ENCODE measurements at places on chromosomes 13 and 19.

DNA sequence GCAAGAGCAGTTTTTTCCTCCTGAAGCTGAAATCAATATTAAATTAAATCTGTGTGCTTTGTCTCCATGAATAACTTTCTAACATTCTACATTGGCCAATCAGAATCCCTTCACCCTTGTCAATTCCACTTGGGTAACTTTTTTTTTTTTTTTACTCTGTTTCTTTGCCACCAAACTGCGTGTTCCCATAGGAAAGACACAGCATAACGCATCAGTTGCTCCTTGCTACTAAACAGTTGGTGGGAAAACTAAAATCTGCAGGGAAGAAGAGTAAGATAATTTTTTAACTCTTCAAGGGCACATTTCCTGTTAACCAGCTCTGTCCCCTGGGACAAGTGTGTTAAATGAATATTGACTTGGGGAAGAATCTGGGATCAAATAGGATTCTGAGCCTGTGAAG, 113.3 kb upstream of the SERP2 start:
- DNase-seq = no peak

- DNase-seq = no peak
These were observed 88.4 kb downstream of the SACS start for GRCh38 chr13:23344931-23345595.

GRCh38 chr13:99196466-99197116, 4.1 kb upstream of the UBAC2 start:
- peak; percentile 13 for DNase-seq

GRCh38 chr13:47459512-47459911, 541.6 kb downstream of the SUCLA2 start:
- DNase-seq = no peak

- no peak for DNase-seq
These were observed 20.7 kb upstream of the CLN5 start for GRCh38 chr13:76971215-76971614.

- no peak for DNase-seq
These were observed 58.2 kb downstream of the POLR1D start for GRCh38 chr13:27679896-27680295.

- no peak for DNase-seq
These were observed 96.7 kb upstream of the TRPC4 start for GRCh38 chr13:37966266-37966665.

DNA sequence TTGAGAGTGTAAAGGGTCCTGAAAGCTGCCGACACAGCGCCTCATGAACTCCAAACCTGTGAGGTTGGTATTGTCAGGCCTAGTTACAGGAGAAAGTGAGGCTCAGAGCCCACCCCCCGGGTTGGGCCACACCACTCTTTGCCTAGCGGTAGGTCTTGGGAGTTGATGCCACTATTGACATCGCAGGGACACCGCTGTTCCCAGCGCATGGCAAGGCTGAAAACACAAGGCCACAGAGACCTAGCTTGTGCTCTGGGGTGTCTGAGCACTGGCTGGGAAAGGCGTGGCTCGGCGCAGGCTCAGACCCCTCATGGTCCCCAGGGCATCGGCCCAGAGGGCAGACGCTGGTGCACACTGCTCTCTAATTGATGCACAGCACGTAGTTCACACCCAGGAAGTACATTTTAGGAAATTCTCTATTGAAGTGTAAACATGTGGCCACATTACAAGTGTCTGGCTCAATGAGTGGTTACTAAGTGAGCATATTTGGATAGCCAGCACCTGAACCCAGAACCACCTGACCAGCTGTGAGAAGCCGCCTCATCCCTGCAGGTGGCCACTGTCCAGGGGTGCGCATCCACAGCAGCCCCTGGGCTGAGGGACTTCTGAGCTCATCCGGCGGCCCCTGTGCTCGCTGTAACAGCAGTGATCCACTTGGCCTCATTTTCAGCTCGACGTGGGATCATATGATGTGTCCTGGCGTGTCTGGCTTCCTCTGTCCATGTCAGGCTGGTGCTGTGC, 27.3 kb downstream of the UPF1 start:
- DNase-seq = no peak

- DNase-seq = peak; percentile 19
These were observed 859 bp downstream of the ZNF568 start for GRCh38 chr19:36916991-36917390.

DNA sequence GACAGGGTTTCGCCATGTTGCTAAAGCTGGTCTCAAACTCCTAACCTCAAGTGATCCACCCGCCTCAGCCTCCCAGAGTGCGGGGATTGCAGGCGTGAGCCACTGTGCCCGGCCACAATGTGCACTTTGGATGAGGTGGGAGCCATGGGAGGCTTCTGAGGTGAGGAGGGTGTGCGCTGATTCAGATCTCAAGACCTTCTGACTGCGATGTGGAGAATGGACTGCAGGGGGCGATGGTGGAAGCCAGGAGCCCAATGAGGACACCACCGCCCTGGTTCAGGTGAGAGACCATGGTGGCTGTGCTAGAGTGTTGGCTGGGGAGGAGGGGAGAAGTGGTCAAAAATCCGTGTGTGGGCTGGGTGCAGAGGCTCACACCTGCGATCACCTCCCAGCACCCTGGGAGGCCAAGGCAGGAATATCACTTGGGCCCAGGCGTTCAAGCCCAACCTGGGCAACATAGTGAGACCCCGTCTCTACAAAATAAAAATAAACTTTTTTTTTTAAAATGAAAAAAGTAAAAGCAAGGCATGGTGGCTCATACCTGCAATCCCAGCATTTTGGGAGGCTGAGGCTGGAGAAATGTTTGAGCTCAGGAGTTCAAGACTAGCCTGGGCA, 5.6 kb downstream of the INAFM1 start:
- DNase-seq = peak; percentile 37

DNA sequence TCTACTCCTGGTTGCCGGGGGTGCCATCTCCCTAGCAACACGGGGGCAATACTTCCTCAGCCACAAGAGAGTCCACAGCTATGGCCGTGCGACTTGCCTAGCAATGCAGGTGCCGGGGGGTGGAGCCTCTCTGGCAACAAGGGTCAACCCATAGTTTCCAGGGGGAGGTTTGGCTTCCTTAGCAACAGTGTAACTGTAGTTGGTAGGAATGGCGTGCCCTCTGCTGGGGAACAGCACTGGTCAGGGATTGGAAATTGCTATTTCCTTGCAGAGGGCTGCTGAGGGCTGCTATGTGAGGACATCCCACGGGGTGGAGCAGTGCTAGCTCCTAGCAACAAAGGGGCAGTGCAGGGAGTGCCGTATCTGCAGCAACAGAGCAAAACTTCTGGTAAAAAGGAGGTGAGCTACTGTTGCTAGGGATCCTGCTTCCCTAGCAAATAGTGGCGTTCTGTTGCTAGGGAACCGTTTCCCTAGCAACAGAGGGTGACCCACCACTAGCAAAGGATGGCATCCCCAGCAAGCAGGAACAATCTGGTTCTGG, 7.0 kb upstream of the TMC4 start:
- peak; percentile 81 for DNase-seq

DNA sequence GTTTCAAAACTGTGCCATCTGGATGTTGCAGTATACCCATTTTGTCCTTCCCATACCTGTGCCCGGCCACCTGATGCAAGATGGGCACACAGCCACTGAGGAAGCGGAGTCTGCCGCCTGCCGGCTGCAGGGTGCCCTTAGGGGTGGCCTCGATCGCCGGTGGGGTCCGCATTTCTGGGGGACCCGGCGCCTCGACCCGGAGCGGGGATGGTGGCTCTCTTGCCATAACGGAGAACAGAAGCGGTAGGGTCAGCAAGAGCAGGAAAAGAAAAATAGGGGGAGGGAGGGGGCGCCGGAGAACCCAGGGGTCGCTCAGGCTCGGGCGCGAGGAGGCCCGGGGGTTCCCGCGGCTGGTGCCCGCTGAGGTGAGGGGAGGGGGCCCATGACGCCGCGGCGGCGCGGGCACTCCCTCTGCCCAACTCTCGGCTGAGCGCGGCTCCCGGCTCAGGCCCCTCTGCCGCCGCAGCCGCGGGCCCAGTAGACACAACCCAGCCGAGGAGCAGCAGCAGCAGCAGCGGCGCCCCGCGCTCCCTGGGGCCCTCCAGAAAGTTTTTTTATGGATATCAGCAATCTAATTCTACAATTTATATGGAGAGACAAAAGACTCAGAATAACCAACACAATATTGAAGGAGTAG, 13.8 kb upstream of the CYP4F2 start:
- DNase-seq = no peak

DNA sequence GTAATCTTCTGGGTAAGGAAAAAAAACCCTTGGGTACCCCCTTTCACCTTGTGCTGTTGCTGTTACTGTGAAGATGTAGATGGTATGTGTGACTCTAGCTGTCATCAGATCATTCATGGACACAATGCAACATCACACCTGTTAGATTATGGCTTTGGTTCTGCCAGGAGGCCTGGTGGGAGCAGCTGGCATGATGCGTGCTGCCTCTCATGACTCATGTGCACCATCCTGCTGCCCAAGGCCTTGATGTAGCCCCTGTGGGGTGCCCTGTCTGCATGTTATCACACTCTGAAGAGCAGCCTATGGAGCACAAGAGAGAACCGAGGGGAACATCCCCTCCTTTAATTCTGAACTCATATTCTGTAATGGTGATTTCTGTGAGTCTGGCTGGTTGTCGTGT, 57.7 kb upstream of the TEX29 start:
- no peak for DNase-seq

DNA sequence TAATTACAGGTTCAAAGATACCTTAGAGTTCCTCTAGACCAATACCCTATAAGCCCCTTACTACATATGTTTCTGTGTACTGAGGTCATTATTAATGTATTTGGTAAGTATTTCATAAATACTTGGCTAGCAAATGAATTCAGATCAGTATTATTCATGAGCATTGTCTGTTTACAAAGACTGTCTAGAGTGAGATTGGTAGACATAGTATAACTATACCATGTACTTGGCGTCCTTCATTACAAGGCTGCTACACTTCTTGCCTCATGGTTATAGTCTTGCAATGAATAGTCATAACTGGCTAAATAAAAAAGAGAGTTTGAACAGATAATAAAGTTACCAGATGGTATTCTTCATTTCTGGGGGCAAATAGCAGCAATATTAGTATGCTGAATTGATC, 12.1 kb downstream of the SETDB2 start:
- no peak for DNase-seq

DNA sequence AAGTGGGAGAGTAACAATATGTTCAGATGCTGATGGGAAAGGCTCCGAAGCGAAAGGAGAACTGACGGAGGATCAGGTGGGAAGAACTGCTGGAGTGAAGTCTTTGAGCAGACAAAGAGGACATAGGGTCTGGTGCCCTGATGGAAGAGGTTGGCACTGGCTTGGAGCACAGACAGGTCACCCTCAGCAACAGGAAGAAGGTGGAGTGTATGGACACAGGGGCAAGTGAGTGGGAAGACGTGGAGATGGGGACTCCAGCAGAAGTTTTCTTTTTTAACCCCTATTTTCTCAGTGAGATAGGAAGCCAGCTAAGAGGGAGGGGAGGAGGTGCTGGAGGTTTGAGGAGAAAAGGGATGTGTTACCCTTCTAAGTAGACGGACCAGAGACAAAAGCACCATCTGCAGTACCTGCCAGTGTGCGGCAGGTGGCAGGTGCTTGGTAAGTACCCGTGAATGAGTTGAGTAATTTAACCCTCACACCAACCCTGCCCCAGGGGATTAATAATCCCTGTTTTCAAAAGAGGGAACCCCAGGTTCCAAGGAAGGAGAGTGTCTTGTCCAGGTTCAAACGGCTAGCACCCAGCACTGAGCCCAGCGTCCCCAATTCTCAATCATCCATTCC, 11.2 kb downstream of the HAS1 start:
- peak; percentile 50 for DNase-seq

DNA sequence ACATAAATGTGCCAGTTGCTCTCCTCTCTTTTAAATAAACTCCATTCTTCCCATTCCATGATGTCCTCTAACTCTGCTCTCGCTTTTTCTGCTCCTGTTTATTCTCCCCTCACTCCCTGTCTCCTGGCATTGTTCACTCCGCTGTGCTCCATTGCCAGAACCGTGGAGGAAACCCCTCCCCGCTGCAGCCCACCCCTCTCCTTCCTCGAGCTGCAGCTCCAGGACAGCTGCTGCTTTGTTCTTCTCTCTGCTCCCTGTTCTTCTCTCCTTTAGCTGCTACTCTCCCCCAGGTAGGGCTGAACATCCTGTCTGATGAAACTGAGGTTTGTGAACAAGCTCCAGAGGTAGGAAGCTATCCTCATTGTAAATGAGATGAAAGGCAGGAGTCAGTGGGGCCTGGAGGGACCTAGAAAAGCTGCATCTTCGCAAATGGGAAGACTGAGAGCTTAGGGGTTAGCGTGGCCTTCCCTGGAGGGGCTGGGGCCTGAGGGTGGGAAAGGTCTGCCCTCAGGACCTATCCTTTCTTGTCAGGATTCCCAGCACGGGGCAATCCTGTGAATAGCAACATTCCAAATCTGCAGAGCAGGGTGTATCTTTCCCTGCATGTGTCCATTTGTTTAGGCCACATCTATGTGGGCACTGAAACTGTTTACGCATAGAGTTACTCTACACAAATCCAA, 243.7 kb downstream of the DNAJC15 start:
- DNase-seq = no peak

GRCh38 chr13:30618930-30619279, 1.2 kb downstream of the USPL1 start:
- no peak for DNase-seq

GRCh38 chr13:101209206-101209893, 207.0 kb downstream of the NALCN start:
- no peak for DNase-seq

- DNase-seq = no peak
These were observed 15.0 kb upstream of the LMO7 start for GRCh38 chr13:75621147-75621546.

DNA sequence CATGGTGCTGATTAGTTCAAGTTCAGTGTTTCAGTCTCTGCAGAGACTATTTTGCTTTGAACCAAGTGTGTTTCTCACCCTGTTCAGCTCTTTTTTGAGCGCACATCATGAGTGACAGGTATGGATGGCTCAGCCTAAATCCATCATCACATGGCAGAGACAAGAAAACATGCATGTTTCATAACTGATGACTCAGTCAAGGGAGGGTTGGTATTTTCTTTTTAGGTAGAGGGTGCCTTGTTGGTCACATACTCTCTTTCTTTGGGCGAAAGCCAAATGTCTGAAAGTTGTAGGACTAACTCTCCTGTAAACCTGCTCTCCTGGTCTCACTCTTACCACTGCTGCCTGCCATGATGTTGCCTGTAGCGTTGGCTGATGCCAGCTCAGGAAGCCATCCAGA, 48.1 kb upstream of the RAP2A start:
- no peak for DNase-seq

DNA sequence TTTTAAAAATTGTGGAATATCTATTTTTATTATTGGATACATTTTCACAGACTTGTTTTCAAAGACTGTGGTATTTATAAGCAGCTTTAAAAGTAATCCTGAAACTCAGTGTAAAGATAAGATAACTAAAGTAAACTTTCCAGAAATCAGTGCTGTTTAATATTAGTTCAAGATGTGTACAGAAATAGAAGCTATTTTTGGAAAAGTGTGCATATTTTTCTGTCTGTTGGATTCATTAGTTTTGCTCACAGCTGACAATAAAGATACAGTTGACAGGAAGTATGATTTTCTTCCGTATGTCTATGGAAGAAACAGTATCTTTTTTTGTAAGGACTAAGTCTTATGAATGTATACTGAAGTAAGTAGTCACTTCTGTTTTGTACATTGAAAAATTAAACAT, 85.9 kb downstream of the GJA3 start:
- no peak for DNase-seq
